Epithelial cell of prostate (primary cell): ENCODE measurements at places on chromosomes 6 and 20.

GRCh38 chr6:64429926-64430325 is 794.3 kb downstream of the PHF3 start:
- no peak for DNase-seq

DNA sequence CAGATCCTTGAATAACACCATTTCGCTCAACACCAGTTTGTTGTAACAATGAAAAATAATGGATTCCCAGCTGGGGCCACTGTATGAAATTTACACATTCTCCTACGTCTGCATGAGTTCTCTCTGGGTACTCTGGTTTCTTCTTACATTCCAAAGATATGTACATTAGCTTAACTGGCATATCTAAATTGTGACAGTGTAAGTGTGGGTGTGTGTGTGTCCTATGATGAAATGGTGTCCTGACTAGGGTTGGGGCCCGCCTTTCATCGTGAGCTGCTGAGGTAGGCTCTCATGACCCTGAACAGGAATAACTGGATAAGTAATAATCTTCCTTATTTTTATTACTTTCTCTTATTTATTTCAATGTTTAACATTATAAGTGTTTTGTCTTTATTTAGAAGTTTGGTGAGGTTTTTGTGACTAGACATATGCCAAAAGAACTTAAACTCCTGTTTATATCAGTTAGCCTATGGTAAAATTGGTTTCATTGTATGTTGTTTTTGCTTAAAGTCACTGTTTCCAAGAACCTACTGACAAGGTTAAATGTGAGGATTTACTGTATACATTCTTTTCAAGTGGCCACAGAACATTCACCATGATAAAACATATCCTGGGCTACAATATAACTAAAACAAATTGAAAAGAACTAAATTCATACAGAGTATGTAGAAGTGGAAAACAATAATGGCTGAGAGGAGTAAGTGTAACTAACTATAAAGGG is 42.4 kb downstream of the RBL1 start:
- DNase-seq = no peak

GRCh38 chr6:11140056-11140455 is 28.5 kb upstream of the ERVFRD-1 start:
- no peak for DNase-seq

- DNase-seq = no peak
These were observed 88.4 kb downstream of the PXDC1 start for GRCh38 chr6:3663081-3663480.
